ENCODE measurements at places on chromosomes 16 and 17.

GRCh38 chr17:27222515-27222914 is 71.4 kb upstream of the WSB1 start:
- DNase-seq, result no peak

- DNase-seq, result no peak
Measured at GRCh38 chr16:50209546-50210265, 56.6 kb downstream of the TENT4B start.

GRCh38 chr16:53121661-53122060 is 66.9 kb downstream of the CHD9 start:
- no peak for DNase-seq

DNA sequence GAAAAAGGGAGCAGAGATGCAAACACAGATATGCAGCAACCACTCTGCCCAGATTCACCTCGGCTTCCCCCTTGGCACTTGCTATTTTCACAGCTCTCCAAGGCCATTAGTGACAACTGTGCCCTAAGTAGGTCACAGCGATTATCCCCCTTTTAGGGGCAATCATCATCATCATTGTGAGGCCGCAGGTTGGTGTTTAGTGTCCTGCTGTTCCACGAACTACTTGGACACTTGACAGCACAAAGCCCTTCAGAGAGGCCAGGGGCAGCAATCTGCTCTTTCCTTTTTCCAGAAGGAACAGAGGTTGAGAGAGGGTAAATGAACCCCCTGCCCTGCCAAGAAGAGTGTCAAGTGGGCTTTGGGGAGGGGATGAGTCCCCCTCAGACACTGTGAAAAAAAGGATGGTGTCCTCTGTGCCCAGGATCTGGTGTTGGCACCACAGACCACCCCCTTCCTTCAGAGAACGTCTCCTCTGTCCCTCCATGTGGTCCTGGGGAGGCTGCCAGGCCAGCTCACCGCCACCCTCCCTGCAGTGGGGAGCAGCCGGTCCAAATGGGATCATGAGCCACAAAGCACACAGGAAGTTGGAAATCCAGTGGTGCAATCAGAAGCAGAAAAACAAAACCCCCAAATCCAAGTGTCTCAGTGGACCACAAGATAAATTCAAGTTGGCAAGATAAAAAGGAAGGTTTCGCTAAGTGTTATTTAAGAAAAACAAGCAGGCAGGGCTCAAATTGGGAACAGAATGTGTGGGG is 78.4 kb upstream of the MED9 start:
- no peak for DNase-seq

GRCh38 chr16:22192261-22193062 is 13.6 kb upstream of the EEF2K start:
- peak; percentile 45 for DNase-seq

- no peak for DNase-seq
Measured at GRCh38 chr16:31367853-31368252, 12.9 kb downstream of the ITGAX start.

DNA sequence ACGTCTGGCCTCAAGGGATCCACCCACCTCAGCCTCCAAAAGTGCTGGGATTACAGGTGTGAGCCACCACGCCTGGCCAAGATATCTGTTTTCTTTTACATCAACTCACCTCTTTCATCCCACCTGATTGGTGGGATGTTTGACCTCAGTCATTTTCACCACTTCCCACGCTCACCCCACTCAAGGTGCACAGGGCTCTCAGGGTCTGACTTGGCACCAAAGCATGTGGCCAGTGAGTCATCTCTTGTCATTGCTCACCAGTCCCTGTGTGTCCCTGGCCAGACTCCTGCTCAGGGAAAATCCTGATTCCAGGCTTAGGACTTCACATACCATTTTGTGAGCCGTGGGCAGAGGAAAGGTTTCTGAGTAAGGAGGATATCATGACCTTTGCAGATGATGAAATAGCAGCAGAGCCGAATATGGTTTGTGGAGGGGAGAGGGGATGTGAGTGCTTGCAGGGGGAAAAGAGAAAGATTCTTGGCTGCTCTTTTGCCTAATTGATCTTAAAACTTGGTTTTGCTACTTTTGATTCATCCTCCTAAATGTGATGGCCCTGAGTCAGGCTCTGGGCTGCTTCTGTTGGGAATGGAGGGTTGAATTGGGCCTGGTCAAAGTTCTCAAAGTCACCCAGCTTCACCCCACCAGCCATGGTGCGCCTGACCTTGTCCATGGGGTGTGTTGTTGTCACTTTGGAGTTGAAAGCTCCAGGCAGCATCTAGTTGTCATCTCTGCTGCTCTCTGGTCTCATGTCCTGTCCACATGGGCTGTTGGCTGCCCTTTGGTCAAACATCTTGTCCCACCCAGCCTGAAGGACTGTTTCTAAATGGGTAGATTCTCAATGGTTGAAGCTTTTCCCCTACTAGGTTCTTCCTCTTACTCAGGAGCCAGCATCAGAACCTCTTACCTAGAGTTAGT is 6.0 kb upstream of the KCNH6 start:
- DNase-seq, result no peak

DNA sequence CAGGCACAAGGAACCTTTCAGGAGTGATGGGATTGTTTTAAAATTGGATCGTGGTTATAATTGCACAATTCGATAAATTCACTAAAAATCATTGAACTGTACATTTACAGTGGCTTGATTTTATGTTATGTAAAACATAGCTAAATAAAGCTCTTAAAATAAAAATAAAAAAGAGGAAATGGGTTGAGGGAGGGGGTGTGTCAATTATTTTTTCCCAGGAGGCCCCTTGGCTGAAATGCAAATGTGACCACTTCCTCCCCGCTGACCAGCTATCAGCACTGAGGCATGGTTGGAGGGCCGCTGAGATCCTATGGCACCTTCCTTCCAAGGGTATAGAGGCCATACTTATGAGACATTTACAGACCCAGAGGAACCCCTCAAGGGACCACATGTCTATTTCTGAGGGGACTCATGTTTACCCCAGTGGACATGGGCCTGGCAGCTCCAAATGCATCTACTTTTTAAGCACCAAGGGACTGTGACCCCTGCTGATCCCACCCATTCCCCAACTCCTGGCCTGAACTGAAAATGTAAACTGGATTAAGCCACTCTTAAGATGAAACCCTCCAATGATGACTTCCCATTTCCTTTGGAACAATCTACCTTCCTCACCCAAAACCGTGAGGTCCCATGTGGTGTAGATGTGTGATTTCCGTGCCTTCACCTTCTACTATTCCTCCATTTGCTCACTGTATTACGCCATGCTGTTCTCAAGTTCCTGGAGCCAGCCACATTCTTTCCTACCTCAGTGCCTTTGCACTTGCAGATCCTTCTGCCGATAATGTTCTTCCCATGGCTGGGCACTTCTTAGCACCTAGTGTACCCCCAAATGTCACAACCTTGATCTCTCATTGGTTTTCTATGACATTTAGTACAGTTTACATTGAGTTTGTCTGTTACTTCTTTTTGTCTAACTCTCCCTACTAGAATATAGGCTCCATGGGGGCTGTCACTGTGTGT is 2.8 kb upstream of the IL21R start:
- no peak for DNase-seq

- DNase-seq, result no peak
Measured at GRCh38 chr16:67451704-67452435, 20.9 kb downstream of the HSD11B2 start.
